Smooth muscle cell of the brain vasculature (primary cell): ENCODE measurements at places on chromosomes 5 and 9.
A peak's percentile ranks its signal among the peaks of the same experiment; 100 is the strongest.

GRCh38 chr9:98930792-98931191 is 12.9 kb upstream of the COL15A1 start:
- no peak for DNase-seq

GRCh38 chr5:1751864-1752822 is 47.5 kb downstream of the MRPL36 start:
- DNase-seq, result no peak

- no peak for DNase-seq
These were observed 5.8 kb downstream of the C5orf22 start for GRCh38 chr5:31537851-31538250.

GRCh38 chr5:53114988-53115387 is 5.4 kb upstream of the MOCS2 start:
- no peak for DNase-seq

DNA sequence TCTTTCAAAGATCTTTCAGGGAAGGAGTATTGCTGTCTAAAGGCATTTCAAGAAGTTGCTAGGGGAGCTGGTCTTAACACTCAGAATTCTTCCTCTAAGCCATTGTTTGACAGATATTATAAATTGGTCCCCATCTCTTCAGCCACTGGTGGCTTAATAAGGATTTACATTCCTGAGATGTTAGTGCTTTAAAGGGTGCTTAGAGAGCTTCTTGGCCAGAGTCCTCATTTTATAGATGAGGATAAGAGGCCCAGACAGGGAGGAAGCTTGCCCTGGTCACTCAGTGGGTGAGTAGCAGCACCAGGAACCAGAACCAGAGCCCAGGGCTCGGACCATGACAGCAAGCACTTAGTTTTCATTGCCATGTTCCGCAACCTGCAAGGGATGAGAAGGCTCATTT is 53.2 kb downstream of the GALNT10 start:
- DNase-seq, result no peak

DNA sequence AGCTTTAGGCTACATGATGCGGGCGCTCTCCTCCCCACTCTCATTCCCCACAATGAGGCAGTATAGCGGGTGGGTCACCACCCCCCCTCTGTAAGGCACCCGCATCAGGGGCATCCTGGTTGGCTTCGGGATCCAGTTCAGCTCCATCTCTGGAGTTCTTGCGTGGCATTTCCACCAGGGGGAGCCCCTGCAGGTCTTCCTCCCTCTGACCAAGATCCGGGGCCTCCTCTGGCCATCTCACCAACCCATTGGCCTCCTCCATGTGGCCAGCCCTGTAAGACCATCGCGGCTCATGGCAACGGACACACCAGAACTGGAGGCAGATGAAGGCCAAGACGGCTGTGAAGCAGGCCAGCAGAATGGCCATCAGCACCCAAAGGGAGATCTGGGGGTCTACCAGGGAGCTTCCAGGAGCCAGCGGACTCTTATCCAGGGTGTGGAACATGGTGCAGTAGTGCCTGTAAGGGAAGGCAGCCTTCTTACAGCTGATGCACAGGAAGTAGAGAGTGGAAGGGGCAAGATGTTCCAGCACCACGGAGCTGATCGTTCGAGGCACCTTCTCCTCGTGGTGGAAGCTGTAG is 77.0 kb downstream of the CYFIP2 start:
- DNase-seq, result no peak

GRCh38 chr5:33271606-33272005 is 169.2 kb upstream of the TARS1 start:
- no peak for DNase-seq

- no peak for DNase-seq
These were observed 86.9 kb downstream of the PTPN3 start for GRCh38 chr9:109411069-109411761.

DNA sequence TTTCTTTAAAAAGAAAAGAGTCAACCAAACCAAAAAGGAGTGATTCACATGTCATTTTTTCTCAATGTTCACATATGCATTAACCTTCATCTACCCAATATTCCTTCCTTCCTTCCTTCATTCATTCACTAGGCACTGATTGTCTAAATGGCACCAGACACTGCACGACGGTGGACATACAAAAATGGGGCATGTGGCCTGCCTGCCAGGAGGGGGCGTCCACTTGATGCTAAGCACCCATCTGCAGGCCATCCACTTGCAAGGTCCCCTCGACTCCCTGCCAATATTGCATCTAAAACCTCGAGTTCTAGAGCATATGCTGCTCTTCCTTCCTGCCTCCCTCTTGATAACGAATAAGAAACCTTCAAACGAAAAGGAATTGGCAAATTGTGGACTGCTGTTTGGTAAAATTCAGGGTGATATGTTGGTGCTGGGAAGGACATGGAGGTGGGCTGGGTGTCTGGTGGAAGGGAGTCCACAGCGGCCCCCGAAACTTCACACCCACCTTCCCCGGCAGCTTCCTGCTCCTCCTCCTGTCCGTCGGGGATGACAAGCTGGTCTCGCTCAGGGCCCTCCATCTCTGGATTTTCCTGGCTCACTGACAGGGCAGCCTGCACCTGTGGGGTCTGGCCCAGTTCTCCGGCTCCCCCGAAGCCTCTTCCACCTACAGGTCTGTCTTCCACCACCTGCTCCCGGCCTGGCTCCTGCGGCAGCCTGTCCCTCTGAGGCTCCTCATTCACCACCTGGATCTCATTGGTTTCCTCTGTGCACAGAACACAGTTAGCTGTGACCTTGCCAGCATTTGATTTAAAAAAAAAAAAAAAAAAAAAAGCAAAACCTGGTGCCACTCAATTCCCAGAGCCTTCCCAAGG is 64.3 kb downstream of the GOLM1 start:
- DNase-seq, result peak; percentile 21

GRCh38 chr5:179255527-179256327 is 89.5 kb downstream of the ADAMTS2 start:
- no peak for DNase-seq

GRCh38 chr9:123725389-123725788 is 204.5 kb downstream of the DENND1A start:
- peak; percentile 36 for DNase-seq

DNA sequence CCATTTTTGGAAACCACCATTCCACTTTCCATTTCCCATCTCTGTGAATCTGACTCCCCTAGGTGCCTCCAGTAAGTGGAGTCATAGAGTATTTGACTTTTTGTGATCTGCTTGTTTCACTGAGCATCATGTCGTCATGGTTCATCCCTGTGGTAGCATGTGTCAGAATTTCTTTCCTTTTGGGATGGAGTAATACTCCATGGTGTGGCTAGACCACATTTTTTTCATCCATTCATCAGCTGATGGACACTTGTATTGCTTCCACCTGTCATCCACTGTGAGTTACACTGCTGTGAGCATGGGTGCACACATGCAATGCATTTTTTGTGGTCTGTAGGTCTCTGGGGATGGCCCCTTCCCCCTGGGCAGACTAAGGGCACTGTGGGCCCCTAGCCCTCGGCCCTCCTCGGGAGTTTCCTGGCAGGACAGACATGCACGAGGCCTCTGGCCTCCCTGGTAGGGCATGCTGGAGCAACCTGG is 115.9 kb downstream of the GADD45G start:
- no peak for DNase-seq

- DNase-seq, result no peak
These were observed 37.6 kb upstream of the MAST4 start for GRCh38 chr5:66558560-66558959.

DNA sequence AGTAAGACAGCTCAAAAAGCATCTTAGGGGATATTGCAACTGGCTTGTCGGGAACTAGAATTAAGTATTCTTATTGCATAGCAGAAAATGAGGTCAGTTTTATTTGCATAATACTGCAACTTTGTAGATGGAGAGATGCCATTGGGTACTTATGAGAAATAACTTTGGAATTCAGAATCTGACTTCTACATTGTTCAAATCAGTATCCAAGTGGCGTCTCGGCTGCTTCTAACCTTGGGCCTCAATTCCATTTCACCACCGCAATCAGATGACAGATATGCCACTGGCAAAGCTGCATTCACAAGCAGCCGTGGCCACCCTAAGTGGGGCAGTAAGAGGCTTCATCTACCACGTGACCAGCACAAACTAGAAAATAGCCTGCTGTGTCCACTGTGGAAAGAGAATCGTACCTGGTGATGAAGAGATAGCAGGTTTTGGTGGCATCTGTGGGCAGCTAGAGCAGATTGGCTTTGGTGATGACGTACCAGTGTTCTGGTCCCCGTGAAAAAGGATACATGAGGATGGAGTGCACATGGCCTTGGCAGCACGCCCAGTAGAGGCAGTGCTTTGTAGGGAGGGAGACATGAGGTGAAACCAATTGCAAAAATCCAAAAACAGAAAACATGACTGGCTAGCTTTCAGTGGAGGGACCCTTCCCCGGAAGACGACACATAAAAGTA is 116.6 kb downstream of the KLHL3 start:
- DNase-seq, result no peak

GRCh38 chr9:4740388-4740637 is 689 bp downstream of the AK3 start:
- DNase-seq, result no peak

DNA sequence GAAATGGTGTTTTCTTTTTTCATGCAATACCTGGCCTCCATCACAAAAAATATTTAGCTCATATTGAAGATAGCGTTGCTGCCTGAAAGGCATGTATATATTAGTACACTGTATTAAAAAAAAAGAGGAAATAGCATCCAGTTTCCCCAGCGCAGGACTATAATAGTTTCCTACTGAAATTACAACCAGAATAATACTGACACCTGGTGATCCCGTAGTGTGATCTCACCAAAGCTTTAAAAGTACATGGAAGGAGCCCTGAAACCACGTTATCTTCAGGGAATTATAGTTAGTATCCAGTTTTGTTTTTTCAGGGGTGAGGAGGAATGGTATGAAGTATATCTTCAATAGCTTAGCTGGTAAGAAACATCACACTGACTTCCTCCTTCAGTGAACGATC is 264.9 kb downstream of the CD180 start:
- DNase-seq, result no peak

DNA sequence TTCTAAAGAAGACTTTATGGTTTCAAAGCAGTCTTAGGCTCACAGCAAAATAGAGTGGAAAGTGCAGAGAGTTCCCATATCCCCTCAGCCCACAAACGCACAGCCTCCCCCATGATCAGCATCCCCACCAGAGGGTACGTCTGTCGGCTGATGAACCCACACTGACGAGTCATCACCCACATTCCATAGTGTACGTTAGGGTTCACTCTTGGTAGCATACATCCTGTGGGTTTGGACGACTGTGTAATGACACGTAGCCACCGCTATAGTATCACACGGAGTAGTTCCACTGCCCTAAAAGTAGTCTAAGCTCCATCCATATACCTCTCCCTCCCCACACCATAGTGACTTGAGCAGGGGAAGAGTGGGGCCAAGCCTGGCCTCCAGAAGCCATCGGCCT is 135.7 kb upstream of the PHYKPL start:
- no peak for DNase-seq

- DNase-seq, result no peak
These were observed 21.8 kb upstream of the MSH3 start for GRCh38 chr5:80632700-80633099.
